ENCODE measurements at places on chromosomes 3 and 15. TPM values are rescaled to one million over a fixed set of nuclear protein-coding genes. Genes with fewer than 3 reads are reported as not detected.

The SPPL2A gene
- 135 TPM for total RNA-seq

The GOLGA8G gene
- not detected for total RNA-seq

The TP53BP1 gene
- 30.1 TPM for total RNA-seq

The XIRP1 gene
- not detected for total RNA-seq

The BLOC1S6 gene
- 94.1 TPM for total RNA-seq

The MAP3K13 gene
- 34.7 TPM for total RNA-seq

The PATL2 gene
- total RNA-seq: 1.6 TPM

The HYKK gene
- total RNA-seq: 14.7 TPM

The C15orf62 gene
- total RNA-seq: 4.7 TPM

The ISLR gene
- total RNA-seq: 71.8 TPM

The ZFAND6 gene
- 193 TPM for total RNA-seq

The GREM1 gene
- 2.5 TPM for total RNA-seq

The SKOR1 gene
- 1.8 TPM for total RNA-seq

- no peak for DNase-seq
Observed at GRCh38 chr3:128324911-128325592, 141.6 kb downstream of the DNAJB8 start.

DNA sequence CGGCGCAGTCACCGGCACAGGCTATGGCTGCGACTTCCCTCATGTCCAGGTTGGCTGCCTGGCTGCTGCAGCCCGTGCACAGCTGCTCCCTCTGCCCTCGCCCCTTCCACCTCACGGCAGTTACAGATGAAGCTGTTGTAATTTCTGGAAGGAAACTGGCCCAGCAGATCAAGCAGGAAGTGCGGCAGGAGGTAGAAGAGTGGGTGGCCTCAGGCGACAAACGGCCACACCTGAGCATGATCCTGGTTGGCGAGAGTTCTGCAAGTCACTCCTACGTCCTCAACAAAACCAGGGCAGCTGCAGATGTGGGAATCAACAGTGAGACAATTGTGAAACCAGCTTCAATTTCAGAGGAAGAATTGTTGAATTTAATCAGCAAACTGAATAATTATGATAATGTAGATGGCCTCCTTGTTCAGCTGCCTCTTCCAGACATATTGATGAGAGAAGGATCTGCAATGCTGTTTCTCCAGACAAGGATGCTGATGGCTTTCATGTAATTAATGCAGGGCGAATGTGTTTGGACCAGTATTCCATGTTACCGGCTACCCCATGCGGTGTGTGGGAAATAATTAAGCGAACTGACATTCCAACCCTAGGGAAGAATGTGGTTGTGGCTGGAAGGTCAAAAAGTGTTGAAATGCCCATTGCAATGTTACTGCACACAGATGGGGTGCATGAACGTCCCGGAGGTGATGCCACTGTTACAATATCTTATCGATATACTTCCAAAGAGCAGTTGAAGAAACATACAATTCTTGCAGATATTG, 13.2 kb upstream of the GNB4 start:
- peak; percentile 80 for DNase-seq

GRCh38 chr3:182925330-182925943, 54.9 kb downstream of the DCUN1D1 start:
- DNase-seq: no peak

DNA sequence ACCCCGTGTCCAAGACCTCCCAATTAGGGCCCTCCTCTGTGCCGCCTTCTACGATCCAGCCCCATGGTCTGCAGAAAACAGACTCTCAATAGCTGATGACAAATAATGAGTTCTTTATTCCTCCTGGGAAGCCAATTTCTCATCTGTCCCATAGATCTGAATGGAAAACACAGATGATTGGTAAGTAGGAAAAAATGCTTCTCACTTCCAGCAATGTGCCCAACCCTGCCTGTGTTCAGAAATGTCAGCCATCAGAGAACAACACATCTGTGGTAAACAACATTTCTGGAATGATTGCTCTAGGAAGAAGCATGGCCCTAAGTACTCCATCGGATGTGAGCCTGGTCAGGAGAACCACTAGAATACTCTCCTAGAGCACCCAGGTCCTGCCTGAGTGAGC, 240.5 kb upstream of the HES1 start:
- DNase-seq: no peak

DNA sequence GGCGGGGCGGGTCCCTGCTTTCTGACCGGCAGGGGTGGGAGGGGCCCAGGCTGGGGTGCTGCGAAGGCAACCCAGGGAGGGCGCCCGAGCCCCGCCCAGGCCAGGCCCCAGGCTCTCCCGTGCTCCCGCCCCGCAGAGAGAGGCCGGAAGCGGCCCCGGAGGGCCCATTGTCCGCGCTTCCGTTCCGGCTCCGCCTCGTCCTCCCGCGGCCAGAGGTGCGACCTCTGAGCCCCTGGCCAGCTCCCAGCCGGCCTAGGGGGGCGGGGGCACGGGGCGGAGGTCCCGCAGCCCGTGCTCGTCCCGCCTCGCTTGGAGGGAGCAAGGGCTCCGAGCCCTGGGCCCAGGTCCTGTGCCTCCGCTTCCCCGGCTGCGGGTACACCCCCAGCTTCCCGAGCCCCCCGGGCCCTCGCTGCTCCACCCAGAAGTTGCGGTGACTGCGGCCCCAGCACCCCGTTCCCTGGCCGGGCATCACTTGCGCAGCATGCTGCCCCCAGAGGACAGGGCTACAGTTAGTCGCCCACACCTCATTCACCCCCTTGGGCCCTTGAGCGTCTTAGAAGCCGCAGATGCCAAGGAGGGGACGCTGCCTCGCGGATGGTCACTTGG, 20.4 kb upstream of the PLXND1 start:
- peak; percentile 64 for DNase-seq

DNA sequence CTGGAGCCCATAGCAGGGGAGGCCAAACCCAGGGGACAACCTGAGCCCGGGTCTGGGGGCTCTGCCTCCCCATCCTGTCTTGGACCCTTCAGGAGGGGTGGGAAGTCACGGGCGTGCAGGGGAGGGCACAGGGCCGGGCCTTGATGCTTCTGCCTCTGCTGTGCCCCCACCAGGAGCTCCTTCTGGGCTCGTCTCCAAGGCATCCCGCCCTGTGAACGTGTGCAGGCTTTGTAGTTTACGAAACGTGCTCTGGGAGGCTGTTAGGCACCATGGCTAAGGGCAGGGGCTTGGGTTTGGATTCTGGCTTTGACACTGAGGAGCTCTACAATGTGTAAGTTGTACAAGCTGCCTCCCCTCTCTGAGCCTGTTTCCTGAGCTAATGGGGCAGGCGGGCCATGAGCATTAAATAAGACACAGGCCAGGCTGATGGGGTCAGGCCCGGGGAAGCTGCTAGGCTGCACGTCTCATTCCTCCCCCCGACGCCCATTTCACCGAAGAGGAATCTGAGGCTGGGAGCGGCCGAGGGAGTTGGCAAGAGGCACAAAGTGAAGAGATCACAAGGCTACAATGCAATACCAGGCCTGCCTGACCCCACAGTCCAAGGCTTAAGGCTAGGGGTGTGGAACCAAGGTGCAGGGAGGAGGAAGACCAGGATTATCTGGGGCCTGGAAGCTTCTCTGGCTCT, 19.6 kb downstream of the PLXND1 start:
- DNase-seq: no peak

DNA sequence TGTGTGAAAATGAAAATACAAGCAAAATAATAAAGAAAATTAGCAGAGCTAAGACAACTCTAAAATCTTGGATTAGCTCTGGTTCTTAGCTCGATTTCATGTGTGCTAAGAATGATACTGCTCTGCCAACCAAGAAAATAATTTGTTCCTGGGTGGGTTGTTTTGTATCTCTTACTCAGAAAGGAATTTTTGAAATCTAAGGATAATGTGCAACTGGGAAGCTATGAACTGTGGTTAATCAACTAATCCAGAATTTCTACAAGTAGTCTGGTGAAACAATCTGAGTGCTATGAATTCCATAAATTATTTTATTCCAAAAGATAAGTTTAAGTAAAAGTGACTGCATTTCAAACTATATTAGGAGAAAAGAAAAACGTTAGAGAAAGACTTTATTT, 92.0 kb downstream of the TFDP2 start:
- no peak for DNase-seq

GRCh38 chr15:63836579-63836978, 2.8 kb upstream of the HERC1 start:
- no peak for DNase-seq

- DNase-seq: no peak
Observed at GRCh38 chr15:100926971-100927756, 8.0 kb downstream of the LRRK1 start.

DNA sequence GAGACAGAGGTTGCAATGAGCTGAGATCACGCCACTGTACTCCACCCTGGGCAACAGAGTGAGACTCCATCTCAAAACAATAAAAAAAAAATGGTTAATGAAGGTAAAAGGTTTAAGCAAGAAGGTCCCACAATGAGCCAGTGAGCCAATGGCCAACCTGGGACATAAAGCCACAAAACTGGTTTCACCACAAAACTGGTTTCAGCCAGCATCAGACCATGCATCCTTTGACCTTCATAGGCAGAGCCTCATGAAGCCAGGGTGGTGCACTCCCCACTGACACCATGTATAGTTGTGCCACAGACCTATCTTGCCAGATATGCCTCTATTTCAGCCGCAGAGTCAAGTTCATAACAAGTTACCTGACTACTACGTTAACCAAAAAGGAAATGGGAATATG, 41.9 kb downstream of the SCAP start:
- peak; percentile 62 for DNase-seq

- DNase-seq: no peak
Observed at GRCh38 chr3:37987751-37988179, 2.8 kb upstream of the VILL start.

GRCh38 chr3:115676336-115676735, 53.0 kb downstream of the GAP43 start:
- DNase-seq: no peak

- DNase-seq: no peak
Observed at GRCh38 chr3:99755831-99756230, 61.8 kb upstream of the CMSS1 start.

DNA sequence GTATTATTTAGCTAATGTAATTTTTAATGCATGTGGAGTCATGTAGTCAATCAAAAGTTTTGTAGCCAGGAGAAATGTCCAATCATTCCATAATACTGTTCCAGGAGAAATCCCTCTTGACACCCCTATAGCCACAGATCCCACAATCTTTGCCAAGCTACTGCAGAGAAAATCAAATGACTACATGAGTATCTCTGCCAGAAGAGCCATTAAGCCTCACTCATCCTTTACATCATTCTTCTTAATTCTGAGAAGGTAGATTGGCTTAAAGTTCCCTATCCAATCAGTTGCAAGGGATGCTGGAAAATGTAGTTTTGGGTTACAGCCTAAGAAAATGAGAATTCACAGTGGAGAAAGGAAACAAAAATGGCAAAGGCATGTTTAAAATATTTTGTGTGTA, 502.1 kb downstream of the ZBBX start:
- no peak for DNase-seq

GRCh38 chr15:74442063-74442462, 8.3 kb upstream of the SEMA7A start:
- DNase-seq: no peak

GRCh38 chr15:98682992-98683701, 34.8 kb downstream of the IGF1R start:
- no peak for DNase-seq

DNA sequence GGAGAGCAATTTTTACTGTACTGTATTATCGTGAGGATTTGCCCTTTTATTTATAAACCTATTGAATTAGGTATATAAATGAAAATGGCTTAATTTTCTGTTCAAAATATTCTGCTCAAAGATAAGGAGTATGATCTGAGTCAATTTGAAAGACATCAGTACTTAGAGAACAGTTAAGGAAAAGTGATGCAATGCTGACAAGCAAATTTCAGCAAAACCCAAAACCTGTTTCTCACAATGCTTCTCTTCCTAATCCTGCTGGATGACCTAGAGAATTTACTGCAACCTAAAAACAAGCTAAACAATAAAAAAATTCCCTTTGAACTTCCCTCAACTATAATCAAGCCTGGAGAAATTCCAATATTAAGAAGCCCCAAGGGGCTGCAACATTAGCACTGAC, 82.7 kb downstream of the RFX7 start:
- DNase-seq: no peak

DNA sequence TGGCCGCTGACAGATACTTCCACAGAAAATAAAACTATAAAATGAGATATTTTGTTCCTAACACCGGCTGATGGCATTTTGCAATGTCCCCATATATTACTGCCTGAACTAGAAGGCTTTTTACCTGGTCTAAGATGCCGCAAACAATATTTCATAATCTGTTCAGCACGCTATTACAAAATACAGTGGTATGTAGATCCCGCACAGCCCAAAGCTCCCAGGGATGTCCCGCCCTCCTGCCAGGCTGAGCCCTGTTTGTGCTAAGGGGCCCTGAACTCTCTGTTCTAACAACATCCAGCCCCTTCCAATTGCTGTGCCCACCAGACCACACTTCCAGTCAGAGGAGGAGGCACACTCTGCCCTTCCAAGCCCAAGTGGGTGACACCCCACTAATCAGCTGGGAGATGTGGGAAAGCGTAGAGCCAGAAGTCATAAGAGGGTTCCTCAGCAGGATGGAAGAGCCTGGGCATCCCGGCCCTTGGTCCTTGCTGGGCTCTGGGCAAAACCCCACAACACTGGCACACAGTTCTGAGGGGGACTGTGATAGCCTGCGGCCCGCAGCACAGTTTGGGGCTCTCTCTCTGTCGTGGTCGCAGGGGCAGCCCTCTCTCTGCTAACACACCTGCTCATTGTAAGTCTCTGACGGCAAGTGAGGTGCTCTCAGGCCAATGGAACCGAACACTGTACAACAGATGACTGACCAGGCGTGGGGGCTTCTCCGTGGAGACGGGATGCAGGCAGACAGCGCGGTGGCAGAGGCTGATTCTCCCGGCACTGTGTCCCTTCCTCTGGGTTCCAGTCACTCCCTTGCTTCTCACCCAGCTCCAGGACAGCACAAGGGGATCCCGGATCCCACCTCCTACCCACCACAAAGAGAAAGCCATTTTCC, 55.2 kb downstream of the PCSK6 start:
- no peak for DNase-seq

DNA sequence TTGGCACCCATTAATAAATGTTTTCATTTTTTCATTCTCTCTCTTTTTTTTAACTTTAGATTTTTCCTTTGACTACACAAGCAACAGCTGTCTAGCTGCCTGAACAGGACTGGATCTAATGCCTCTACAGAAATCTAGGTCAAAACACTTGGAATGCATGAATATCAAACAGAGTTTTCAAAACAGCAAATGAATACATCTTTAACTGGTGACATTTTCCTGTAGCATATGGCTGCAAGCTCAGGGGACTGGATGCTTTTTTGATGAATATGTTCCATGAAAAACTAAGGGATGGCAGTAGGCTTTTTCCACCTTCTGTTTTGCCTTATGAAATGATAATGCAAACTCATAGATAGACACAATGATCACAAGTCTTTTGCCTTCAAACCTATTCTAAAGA, 661.7 kb downstream of the MCTP2 start:
- no peak for DNase-seq

GRCh38 chr3:21954709-21955108, 203.7 kb upstream of the ZNF385D start:
- no peak for DNase-seq

All from breast epithelium (tissue), 4 donors.